CD4-positive, alpha-beta T cell treated with Interleukin-4 for 1 hour (primary cell): ENCODE measurements at places on chromosomes 4 and X.

DNA sequence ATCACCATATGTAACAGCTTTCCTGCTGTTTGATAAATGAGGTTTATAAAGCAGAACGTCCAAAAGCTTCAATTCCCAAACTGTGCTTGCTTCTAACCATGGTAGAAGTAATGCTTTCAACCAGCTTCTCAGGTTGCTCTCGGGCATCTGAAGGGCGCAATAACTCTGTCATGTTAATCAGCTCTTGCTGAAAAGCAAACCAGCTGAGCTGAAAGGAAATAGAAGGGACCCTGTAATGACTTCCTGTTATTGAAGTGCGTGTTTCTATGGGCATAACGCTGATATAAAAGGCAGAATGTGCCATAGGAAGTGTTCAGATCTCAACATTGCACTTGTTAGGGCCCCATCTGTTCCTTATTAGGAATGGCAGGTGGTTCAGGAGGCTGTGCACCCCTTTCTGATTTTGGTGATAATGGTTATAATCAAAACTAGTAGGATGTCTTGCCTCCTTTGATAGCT is 21.2 kb downstream of the HERC3 start:
- DNase-seq, result peak; percentile 63

GRCh38 chrX:49039598-49040375 is 3.4 kb downstream of the TFE3 start:
- peak; percentile 64 for DNase-seq

DNA sequence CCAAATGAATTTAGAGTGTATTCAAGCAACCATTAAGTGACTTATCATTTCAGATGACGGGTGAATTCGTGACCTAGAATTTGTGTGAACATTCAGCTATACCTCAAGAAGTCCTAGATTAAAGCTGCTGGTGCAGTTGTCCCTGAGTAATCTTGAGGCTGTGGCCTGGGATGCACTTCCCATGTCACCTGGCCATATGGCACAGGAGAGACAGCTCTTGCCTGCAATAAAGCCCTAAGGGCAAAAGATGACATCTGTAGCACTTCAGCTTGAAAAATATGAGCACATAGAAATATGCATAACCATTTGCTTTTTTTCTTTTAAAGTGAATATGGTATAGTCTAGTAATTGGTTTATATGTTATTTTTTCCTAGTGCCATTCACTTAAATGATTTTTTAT is 125.8 kb downstream of the FHDC1 start:
- no peak for DNase-seq

DNA sequence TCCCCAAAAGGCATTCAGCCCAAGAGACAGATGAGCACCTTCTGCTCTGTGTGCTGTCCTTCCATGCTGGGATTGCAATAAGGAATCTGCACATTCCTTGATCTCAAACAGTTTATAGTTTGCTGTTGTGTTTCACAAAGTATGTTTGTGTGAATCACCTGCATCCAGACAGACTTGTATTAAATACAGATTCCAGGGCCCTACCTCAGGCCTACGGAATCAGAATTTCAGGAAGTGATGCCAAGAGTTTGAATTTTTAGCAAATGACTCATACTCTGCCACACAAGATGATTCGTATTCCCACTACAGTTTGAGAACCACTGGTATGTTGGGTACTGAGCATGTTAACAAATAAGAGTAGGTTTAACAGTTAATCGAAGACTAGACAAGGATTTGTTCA is 7.0 kb downstream of the VAMP7 start:
- no peak for DNase-seq

DNA sequence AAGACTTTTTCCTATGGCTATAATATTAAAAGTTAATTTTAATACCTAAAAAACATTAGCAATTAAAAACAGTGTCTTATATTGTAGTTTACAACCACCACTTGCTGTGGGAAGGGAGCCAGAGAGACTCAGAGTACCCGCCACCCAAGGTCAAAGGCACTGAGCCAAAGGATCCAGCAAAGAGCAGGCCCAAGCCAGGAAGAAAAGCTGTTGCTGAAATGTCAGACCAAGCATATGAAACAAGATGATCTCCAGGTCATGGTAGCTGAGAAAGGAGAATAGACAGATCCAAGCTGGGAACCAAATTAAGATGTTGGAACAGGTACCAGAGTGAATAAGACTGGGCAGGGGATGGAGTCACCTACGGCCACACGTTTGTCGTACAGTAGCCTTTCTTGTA is 18.8 kb upstream of the ATOH1 start:
- no peak for DNase-seq

GRCh38 chr4:131551306-131551705 is 1597.8 kb upstream of the PCDH10 start:
- no peak for DNase-seq

DNA sequence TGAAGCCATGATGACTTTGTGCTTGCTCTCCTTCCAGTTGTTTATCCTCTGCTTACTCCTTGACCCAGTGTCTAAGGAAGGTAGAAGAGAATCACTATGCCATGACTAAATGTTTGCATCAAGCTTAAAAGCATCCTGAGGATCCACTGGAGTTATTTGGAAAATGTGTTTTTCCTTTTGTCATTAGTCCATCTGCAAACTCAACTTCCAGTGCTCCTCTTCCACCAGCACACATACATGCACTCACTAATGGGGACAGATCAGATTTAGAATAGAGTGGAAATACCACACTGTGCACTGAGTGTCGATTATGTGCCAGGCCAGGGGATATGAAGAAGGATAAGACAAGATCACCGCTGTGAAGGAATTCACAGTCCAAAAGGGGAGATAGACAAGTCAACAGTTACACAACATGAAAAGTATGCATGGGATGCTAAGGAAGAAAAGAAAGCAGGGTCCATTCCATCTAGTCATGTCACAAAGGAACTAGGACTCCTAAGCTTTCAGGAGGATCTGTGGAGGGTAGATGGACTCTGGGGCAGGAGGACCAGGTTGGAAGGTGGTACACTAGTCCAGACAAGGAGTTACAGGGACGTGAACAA is 1.9 kb downstream of the OCIAD2 start:
- no peak for DNase-seq

GRCh38 chrX:69116077-69116476 is 49.2 kb downstream of the PJA1 start:
- no peak for DNase-seq

DNA sequence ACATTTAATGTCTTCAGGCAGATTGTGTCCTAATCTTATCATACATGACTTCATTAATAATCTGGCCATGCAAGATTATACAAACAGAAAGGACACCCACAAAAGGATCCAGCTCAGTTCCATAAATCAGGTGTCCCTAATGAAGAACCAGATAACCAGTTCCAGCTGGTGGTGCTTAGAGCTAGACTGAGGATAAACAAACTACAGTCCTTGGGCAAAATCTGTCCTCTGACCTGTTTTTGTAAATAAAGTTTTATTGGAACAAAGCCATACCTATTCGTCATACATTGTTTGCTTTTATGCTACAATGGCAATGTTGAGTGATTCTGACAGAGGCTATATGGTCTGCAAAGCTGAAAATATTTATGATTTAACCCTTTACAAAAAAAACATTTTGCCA is 199.5 kb downstream of the MID1IP1 start:
- no peak for DNase-seq
